Stimulated activated CD4-positive, alpha-beta T cell treated with anti-CD3 and anti-CD28 coated beads, Interleukin-2, amount 100 ng/mL, for 48 hours (primary cell): ENCODE measurements at places on chromosomes 6 and 20.

DNA sequence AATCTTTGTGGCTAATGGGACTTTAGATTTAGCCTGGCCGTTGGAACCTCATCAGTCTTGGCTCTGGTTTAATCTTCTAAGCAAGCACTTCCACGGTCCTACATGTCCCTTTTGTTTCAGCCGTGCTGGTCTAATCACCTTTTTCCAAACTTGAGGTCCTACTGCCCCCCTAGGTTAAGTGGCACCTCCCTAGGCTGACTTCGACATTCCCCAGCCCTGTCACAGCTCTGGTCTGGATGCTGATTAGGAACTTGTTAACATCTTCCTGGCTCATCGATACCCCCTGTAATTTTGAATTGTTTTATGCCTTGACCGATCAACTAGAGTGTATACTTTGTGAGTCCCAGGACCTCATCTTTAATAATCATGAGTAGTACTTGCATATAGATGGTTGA, 56.6 kb downstream of the OTOR start:
- no peak for DNase-seq

DNA sequence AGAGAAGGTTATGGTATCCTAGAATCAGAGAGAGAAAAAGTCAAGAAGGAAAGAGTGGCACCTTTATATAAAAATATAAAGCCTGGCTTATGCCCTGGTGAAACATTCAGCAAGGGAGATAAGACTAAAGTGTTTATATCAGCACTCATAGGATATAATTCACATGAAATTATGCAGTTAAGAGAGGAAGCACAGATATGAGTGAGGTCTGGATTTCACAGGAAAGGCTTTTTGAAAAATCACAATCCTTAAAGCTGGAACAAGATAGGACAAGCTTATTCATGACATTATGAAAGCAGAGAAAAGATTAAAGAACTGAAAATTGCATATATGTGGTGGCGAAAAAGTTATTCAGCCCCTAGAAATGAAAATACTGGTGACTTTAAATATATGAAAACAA, 181.2 kb upstream of the FLRT3 start:
- no peak for DNase-seq

- DNase-seq = no peak
Measured at GRCh38 chr6:128235556-128235955, 284.8 kb downstream of the PTPRK start.

- no peak for DNase-seq
Measured at GRCh38 chr6:10759884-10760329, 12.3 kb downstream of the TMEM14B start.

- peak; percentile 13 for DNase-seq
Measured at GRCh38 chr6:293193-294174, 1.2 kb downstream of the DUSP22 start.
